ENCODE measurements at places on chromosomes 6 and 20.

- no peak for DNase-seq
Measured at GRCh38 chr20:2872459-2873009, 747 bp upstream of the PTPRA start.

DNA sequence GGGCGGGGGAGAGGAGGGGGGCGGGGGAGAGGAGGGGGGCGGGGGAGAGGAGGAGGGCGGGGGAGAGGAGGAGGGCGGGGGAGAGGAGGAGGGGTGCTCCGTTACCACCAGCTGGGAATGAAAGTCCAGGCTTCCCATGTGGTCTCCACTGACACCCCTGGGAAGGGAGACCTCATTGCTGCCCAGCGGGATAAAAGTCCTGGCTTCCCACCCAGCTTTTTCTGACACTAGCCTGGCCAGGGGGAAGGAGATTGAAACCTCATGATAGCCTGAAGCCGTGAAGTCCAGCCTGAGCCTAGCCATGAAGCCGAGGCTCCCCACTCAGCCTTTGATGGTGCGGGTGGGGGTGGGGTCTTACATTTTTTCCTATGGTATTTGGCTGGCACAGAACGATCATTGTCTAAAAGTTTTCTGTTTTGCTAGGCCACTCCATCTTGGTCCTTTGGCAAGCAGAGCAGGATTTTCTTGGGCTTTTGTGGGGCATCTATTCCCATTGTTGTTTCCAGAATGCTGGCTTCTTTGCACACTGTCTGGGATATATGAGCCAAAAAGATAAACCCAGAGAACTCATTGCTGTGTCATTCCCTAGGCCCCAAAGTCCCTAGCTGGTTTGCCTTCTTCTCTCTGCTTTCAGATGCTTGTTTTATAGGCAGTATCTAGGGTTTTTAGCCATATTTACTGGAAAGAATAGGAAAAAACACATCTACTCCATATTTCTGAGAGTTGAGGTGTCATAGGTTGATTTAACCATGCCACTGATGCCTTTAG, 67.9 kb upstream of the RNF24 start:
- no peak for DNase-seq

DNA sequence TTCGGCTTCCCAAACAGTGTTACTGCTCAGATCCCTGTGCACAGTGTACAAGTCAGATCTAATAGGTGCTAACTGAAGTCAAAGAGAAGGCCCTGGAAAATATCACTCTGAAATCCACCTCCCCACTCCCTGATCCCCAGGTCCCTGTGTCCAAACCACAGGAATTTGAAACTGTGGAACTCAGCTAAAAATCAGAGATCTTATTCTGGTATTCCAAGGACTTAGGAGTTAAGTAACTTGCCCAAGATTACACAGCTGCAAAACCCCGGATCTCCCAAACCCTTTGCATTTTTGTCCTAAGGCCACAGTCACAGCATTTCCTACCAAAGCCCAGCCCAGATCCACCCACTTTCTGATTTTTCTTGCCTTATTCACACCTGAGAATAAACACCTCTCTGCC, 32.3 kb upstream of the SLC23A2 start:
- no peak for DNase-seq

GRCh38 chr20:34452281-34452982, 63.8 kb upstream of the DYNLRB1 start:
- no peak for DNase-seq

DNA sequence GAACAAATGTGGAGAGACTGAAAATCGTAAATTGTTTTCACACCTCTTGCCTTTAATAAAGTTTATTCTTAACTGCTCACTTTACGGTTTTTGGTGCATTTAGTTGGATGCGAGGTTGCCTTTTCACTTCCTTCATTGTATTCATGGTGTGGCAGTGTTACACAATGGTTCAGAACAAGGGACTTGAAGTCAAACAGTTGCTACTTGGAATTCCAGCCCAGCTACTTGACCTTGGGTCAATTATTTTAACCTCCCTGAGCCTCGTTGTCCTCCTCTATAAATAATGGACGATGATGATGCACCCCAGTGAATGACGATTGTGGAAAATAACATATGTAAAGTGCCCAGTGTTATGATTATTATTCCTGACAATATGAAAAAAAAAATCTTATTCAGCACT, 72.3 kb downstream of the CARMIL1 start:
- DNase-seq, result no peak

DNA sequence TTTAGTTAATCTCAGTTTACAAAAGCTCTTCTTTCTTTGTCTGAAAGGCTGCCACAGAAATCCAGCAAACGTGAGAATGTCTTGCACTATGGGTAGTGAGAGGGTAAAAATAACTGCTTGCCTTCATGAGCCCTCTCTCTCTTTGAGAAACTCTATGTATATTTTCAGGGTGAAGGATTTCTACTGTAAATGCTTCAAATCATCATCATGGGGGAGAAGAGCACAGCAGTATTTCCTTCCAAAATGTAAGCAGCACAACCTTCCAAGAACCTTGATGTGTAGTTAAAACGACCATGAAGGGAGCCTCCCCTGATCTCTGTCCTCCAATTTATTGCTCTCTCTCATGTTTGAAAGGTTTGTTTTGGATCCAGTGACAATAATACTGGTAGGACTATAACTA, 141.3 kb upstream of the CENPW start:
- no peak for DNase-seq

- no peak for DNase-seq
Measured at GRCh38 chr6:169293196-169293595, 39.5 kb upstream of the THBS2 start.

DNA sequence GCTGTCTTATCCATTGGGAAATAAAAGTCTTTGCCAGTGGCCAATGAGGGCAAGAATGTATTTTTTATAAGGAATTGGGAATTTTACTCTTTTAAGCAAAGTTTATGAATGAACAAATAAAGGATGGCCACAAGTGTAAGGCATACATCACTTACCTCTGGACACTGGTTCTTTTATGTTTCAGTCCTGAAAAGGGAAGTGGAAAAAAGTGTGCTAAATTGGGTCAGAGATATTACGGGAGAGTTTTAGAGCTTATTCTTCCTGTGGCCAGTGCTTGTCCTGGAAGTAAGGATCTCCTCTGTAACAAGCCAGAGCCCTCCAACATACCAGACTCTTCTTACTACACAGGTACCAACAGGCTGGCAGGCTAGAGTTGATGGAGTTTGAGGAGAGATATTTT, 22.5 kb upstream of the RIPK1 start:
- no peak for DNase-seq

DNA sequence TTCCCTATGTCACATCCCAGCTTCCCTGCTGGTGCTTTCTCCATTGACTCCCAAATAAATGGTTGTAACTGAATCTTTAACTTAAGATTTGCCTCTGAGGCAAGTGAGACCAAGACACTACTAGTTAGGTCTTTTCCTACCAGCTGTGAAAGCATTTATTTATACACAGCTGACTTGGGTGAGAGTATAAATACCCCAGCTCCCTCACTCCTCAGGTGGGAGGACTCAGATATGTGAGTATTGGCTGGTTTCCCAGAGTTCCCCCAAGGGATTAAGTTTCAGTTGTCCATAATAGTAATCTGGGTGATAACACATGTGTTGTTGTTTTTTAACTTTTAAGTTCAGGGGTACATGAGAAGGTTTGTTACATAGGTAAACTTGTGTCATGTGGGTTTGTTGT, 49.8 kb downstream of the CFAP61 start:
- DNase-seq, result no peak

DNA sequence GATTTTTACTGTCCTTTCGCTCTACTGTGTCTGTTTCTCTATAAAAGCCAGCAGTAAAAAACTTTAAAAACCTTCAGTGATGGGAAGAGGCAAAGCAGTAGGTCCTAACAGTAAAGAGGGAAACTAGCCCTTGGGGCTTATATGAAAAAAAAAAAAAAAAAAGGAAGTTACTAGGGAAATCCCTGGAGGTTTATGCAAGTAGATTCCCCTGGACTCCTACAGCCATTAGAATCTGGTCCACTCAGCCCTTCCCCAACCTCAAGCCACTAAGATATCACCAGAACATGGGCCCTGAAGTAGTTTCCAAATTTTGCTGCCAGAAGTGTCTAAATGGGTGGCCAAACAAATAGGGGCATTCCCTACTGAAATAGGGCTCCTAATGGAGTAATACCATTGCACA, 70.5 kb upstream of the HINT3 start:
- no peak for DNase-seq

DNA sequence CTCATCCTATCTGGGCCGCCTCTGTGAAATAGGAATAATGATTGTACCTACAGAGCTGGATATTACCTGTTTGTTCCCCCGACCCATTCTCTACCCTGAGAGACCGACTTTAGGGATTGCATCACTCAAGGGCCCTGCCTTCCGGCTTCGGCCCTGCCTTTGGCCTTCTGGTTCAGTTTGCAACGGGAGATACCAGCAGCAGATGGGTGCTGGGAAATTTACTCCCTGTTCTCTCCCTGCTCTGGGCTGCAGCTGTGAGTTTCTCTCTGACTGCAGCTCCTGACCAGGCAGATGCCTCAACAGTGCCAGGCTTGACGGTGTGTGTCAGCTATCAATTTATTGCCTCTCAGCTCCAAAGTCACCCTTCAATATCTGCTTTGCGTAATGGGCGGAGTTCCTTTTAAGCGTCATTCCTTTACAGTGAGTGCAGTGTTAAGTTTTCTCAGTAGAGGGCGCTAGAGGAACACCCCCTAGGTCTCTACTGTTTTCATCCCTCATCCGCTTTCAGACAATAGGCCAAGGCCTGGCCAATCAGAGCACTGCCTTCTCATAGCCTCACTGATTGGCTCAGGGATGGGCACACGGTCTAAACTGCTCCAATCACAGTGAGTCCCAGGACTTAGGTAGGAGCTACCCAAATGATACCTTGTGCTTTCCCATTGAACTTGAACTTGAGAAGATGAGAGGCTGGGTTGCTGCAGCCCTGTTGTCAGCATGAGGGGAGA, 30.0 kb downstream of the KCNG1 start:
- no peak for DNase-seq

GRCh38 chr20:60870040-60870439, 382.0 kb upstream of the CDH4 start:
- no peak for DNase-seq

DNA sequence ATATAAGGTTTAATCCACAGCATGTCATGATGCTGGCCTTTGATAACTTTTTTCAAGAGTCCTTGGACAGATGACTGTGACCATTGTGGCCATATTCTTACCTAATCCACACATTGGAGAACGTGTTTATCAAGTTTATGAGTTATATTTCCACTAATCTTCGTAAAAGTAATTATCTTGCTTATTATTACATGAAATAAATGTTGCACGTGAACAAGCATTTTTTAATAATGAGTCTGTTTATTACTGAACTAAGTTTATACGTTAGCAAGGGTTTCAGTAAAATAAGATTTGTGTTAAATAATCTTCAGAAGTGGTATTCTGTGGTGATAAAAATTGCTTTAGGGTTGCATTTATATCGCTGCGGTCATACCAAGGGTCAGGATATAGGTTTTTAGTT, 107.1 kb downstream of the SCAF8 start:
- no peak for DNase-seq

- no peak for DNase-seq
Measured at GRCh38 chr20:51434580-51435247, 107.8 kb downstream of the NFATC2 start.

DNA sequence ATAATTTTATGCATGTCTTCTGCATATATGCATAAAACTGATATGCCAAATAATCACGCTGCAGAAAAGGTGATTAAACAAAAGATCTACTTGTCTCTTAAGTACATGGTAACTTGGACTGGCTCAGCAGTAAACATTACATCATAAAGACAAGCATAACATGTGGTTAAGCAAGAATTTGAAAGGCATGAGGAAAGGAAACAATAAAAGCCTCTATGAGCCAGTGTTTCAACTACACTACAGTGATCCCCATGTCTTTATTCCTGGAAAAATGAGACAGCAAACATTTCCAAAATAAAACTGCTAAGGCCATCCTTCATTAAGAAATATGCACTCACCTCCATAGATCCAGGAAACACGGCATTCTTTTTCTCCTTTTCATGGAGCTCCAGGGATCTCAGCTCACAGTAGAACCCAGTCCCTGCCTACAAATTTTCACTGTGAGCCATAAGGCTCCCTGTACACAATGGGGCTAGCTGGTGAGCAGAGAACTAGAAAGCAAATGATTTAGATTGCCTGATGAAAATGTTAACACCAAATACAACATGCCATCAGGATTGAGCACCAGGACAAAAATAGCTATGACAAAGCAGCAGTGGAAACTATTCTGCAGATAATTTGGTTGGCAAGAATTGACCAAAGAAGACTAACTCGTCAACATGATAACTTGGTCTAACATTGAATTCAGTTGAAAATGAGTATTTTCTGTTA, 156.1 kb downstream of the COL21A1 start:
- DNase-seq, result no peak

GRCh38 chr20:47075263-47075662, 180.6 kb downstream of the EYA2 start:
- DNase-seq, result no peak

DNA sequence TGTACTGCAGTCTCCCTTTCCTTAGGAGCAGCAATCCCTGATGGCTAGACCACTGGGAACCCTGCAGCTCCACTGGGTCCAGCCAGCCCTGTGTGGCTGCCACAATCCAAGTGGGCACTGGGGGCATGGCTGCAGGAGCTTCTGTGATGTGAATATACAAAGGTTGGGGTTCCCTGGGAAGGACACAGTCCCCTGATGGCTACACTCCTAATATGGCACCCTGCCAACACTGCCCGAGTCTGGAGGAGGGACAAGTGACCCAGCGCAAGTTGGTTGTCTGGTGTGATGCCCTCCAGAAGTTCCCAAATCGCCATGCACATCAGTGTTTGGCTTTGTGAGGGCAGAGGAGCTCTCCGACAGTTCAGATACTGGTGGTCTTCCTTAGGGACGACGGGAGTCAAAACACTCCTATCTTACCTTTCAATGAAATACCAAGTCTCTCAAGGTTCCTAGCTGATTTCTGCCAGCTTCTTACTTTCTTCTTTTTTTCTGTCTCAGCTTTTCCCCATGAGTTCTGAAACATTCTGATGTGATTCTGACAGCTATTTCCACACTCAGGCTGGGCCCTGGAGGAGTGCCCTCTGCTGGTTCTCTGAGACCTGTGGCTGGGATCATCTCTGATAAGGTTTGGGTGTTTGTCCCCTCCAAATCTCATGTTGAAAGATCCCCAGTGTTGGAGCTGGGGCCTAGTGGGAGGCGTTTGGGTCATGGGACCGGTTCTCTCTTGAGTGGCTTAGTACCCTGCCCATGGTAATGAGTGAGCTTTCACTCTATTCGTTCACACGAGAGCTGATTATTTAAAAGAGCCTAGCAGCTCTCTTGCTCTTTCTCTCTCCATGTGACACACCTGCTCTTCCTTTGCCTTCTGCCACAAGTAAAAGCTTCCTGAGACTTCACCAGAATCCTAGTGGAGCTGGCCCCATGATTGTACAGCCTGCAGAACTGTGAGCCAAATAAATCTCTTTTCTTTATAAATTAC, 15.5 kb upstream of the ZFP57 start:
- no peak for DNase-seq

DNA sequence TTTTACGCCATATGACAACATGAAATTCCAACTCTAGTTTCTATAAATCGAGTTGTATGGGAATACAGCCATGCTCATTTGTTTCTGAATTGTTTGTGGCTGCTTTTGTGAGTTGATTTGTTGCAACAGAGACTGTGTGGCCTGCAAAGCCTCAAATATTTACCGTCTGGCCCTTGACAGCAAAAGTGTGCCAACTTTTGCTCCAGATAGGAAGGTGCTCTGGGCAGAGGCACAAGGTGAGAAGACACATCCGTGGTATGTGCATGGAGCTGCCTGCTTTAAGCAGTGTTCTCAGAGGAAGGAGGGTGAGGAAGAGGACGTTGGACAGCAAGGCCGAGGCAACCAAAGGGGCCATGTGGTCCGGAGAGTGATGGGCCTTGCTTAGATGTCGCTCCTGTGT, 57.4 kb downstream of the IYD start:
- DNase-seq, result no peak

- no peak for DNase-seq
Measured at GRCh38 chr6:20302702-20303251, 90.5 kb upstream of the MBOAT1 start.

GRCh38 chr6:131937226-131937625, 13.9 kb downstream of the CCN2 start:
- DNase-seq, result no peak

Measured in GM12892 (cell line).